ENCODE measurements at places on chromosomes 1 and 21.

GRCh38 chr21:34887105-34887442 lies 162.0 kb downstream of the RUNX1 start:
- no peak for DNase-seq

DNA sequence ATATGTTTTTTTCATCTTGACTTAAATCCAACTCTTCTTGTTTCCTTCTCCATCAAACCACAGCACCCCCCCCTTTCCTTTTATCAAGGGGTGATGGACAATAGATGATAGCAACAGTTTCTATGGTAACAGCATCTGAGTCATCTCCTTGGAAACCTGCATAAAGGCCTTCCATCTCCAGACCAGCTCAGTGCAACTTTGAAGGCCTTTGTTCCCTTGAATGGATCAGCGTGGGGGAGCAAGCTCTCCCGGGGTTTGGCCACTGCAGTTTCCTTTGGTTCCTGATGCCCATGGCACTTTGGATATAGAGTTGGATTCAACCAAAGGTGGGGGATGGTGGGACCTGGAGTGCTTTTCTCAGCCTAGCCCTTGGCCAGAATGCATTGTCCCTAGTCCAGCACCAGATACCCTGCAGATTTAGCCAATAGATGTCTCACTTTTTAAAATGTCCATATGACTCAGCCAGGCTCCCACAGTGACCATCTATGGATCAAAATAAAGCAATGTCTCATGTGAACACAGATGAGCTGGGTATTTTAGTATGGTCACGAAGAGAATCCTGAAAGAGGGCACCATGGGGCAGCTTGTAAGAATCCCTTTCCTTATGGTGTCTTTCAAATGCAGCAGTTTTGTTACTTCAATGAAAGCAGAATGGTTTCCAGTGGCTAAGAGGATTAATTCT lies 127.7 kb downstream of the SPATA46 start:
- DNase-seq = no peak

DNA sequence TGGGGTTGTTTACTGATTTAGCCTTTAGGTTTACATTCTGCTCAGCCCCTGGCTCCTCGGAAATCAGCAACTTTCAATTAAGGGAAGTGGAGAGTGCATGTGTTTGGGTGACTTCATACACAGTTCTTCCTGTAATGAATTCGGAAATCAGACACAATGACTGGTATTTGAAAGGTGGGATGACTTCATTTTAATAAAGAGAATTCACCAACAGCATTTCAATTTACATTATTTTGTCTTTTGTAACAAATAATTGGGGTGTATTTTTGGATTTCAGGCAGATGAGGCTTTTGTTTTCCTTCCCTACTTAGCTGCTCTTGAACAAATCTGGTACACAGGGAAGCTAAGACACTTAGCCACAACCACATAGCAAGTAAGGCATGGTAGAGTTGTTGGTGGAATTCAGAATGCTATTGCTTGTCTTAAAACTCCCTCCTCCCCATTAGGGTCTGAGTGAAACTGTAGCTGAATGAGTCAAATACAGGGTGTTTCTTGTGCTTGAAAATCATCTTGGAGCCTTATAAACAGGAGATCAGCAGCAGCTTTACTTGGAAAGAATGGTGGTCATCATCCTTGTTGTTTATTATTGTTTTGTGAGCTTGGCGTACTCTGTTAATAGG lies 917 bp downstream of the STX12 start:
- no peak for DNase-seq

GRCh38 chr1:65114322-65114721 lies 33.7 kb upstream of the AK4 start:
- DNase-seq = no peak

- peak; percentile 69 for DNase-seq
Observed at GRCh38 chr21:43893536-43894205, 28.6 kb downstream of the AGPAT3 start.

DNA sequence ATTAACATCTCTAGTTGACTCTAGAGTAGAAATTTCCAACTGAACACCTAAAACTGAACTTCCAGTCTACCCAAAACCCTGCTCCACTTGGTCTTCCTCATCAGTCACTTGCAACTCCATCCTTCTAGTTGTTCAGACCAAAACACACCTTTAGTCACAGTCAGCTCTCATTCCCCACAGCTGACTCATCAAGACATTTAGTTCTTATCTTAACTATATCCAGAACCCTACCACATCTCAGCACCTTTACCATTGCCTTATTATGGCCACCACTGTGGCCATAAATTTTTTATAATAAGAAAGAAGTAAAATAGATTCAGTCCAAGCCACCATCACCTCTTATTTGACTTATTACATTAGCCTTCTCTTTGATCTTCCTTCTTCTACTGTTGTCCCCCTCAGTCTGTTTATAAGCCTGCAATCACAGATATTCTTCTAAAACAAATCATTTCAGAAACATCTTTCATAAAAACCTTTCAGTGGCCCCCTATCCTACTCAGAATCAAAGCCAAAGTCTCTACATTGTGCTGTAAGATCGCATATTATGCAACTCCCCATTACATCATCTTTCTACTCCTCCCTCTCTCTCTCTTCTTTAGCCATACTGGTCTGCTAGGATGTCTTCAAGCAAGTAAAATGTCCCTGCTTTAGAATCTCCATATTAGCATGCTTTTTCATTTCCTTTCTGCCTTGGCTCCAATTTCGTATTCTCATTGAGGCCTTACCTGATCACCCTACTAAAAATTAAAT lies 275.9 kb downstream of the LRRC40 start:
- no peak for DNase-seq

- DNase-seq = no peak
Observed at GRCh38 chr1:208499601-208500000, 255.4 kb upstream of the PLXNA2 start.

GRCh38 chr1:223717695-223718363 lies 5.5 kb downstream of the CAPN2 start:
- DNase-seq = peak; percentile 35

DNA sequence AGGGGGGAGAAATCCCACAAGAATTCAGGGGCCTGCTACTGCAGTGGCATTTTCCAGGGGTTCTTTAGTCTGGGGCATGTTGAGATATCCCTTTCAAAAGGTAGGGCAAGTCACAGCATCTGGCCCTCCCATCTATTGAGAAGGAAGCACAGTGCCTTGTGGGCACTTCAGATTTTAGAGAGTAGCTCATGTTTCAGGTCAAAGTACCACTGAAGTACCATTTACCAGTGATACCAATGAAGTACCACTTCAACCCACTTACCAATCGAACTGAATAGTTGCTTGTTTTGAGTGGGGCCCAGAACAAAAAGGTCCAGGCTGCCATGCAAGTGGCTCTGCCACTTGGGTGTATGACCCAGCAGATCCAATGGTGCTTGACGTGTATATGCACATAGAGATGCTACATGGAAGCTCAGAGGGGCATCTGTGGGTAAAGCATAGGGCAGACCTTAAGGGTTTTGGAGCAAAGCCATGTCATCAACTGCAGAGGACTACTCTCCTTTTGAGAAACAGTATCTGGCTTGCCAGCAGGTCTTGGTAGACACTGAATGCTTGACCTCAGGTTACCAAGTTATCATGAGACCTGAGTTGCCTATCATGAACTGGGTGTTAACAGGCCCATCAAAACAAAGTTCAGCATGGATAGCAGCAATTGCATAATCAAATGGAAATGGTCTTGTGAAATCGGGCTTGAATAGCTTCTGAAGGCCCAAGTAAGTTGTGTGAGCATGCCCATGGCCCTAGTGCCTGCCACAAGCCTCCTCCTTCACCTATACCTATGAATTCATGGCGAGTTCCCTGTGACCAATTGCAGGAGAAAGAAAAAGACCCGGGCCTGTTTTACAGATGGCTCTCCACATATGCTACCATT lies 23.5 kb downstream of the PLA2G2D start:
- DNase-seq = no peak

DNA sequence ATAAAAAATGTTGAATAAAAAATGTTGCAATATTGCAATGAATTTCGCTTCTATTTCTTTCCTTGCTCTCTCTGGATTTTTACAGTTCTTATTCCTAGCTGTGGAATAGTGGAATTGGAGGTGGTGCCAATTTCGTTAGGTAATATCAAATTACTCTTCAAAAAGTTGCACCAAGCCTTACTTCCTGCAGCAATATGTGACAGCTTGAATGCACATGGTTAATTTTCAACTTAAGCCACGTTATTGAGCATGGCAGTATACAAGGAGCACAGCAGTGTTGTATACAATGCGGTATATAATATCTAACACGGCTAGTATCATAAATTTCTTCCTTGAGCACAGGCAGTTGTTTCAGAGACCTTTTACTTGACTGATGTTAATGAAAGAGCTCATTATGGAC lies 152.5 kb downstream of the NOS1AP start:
- DNase-seq = no peak

- no peak for DNase-seq
Observed at GRCh38 chr1:78447086-78447485, 43.7 kb upstream of the PTGFR start.

- DNase-seq = no peak
Observed at GRCh38 chr1:160806109-160806665, 10.2 kb downstream of the LY9 start.

All from T-helper 2 cell treated with Interferon-gamma antibody and Interleukin-4, amounts not matched to agents 5 μg/mL and 100 μg/mL, for 36 hours (primary cell).